ENCODE measurements at places on chromosomes 4 and X.

DNA sequence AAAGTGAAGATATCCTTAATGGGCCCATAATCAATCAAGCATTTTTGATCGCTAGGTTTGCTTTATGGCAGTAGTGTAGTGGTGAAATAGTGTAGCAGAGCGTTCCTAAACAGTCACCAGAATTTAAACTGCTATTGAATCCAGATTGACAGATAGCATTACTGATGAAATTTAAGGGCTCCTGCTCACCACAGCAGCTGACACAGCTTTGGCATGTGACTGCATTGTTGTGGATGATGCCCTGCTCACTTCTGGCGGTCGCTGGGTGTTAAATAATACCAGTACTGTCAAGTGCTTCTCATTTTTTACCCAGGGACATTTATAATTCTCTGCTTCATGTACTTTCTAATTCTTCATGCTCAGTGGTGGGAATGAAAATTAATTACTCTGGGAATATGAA lies 102.0 kb upstream of the ARHGAP24 start:
- DNase-seq = no peak

DNA sequence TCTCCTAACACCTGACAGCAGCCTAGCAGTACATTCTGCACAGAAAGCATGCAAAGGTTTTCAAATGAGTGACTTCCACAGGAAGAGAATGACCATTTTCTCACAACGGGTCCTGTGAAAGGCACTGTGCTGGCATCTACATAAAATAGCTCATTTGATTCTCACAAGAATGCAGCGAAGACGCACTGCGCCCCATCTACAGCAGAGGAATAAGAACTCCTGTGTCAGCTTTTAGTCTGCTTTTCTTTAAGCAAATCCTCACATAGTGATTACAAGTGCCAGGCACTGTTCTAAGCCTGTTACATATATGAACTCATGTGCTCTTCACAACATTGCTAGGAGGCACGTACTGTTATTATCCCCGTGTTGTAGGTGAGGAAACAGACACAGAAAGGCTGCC lies 62.5 kb downstream of the AFAP1 start:
- DNase-seq = no peak

GRCh38 chrX:135200297-135200696 lies 29.1 kb upstream of the CT55 start:
- no peak for DNase-seq

DNA sequence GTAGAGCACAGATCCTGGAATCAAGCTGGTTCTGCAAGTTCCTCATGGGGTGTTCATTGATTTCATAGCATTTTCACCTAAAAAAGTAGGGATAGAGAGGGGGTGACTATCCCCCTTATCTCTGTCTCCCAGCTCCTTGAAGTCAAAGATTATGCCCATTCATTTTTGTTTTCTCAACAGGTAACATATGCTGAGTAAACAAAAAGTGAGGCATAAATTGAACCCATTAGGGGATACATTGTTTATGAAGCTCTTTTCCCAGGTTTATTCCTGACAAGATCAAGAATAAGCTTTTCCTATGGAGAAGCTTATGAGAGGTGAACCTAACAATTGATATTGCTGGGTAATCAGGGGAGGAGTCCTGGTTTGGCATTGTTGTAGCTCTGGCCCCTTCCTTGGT lies 9.2 kb upstream of the ANAPC4 start:
- no peak for DNase-seq

DNA sequence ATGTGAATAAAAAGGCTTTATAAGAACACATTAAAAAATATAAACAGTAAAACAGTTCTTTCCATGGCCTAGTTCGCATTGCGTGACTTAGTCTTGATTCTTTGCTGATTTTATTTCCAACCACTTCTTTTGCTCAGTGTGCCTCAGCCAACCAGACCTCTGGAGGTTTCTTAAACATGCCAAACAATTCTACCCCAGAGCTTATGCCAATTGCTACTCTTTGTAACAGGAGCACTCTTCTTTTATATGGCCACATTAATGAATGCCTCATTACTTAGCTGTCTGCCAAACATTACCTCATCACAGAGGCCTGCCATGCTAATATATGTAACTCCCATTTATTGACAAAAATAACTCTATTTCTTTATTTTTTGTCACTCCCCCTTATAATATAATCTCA lies 202.3 kb downstream of the NDST4 start:
- no peak for DNase-seq

DNA sequence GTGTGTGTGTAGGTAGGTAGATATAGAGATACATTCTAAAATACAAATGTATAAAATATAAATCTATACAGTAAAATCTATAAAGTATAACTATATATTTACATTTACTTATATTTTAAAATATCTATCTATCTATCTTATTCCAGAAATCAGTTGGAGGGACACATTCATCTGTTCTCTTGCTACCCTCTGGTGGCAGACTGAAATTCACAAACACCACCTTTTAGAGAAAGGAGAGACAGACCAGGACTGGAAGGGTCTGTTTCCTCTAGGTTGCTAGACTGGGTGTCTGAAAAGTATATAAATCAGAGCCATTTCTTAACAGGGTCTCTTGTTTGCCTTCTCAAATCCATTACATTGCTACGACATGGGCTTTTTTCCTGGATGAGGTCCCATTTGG lies 343.0 kb downstream of the OPHN1 start:
- no peak for DNase-seq

DNA sequence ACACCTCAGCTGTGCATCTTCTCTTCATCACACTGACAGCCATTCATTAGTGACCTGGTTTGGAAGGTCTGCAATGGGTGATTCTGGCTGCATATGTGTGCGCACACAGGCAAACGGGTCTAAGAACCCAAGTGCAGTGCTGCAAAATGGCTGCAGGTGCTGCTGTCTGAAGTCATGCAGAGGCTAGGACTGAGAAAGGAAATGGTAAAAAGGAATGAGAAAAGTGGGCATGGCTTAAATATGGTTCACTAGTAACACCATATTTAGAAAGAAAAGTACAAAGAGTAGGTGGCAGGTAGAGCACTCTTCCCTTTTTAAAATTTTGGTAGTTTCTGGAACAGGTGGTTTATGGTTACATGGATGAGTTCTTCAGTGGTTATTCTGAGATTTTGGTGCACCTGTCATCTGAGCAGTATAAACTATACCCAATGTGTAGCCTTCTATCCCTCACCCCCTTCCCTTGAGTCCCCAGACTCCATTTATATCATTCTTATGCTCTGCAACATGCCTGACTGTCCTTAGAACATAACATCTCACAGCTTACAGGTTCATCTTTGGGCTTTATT lies 78.4 kb downstream of the CCNG2 start:
- DNase-seq = no peak

DNA sequence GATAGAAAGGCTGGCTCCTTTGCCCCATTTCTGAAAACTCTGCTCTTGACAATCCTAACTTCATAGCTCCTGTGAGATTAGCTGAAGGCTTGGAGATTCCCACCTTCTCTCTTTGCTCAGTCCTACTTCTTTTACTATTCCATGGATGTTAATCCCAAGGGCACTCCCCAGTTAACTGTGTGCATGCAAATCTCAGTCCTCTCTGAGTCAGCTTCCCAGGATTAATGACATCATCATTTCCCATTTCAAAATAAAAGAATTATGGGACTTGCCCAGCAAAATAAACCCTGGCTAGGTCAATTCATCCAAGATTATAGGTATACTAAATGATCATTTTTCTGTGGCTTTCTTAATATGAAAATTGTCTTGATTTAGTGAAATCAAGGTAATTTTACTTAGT lies 328.6 kb upstream of the NR3C2 start:
- no peak for DNase-seq
